Activated T-helper 17 cell treated with anti-CD3 and anti-CD28 coated beads, Interleukin-2, amount 50 U/mL, for 72 hours (primary cell): ENCODE measurements at places on chromosomes 5 and 9. TPM values are rescaled to one million over a fixed set of nuclear protein-coding genes. Genes with fewer than 3 reads are reported as not detected.
A peak's percentile ranks its signal among the peaks of the same experiment; 100 is the strongest.

The OR13C4 gene
- not detected for total RNA-seq

DNA sequence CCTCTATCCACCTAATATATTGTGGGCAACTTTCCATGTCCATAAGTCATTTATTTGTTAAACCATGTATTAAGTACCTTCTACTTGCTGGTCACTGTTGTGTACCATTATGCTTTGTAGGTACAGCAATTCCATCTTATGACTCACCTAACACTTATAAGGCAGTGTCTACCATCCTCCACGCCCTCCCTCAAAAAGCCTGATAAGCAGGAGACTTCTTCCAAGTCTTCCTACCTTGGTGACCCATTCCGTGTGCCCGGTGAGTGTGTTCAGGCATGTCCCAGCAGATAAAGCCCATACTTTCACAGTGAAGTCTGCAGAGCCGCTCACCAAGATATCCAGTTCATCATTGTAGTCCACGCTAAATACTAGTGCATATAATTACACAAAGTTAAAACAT, 17.4 kb downstream of the FBXW2 start:
- ATAC-seq = no peak

GRCh38 chr9:6658628-6659353, 13.3 kb upstream of the GLDC start:
- no peak for ATAC-seq

GRCh38 chr9:80883826-80884579, 805.3 kb downstream of the TLE1 start:
- ATAC-seq = no peak

- ATAC-seq = peak; percentile 95
These were observed 22.2 kb upstream of the JADE2 start for GRCh38 chr5:134503088-134503936.
